ENCODE measurements at places on chromosomes 12 and 14.

DNA sequence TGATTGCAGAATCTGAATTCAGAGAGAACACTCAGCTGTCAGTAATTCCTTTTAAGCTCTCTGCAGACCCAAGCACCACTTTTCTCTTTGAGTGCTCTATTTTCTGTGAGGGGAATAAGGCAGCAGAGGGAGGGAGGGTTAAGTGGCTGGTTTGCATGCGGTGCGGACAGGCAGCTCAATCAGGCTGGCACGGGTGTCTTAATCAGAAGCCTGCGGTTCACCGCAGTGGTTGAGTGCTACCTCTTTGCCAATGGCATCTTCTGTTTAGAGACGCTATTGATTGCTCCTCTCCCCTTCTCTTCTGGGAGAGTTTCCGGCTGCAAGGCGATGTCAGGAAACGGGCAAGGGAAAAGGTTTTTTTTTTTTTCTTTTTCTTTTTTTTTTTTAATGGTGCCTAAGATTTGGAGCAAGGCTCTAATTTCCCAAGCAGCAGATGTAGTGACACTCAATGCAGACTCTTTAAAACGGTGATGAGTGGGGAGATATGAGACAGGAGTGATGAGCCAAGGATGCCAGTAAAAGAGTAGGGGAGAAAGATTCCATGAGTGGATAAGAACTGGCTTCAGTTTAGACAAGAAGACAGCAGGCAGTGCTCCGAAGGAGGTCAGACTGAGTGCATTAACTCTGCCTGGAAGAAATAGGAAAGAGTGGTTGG is 533.7 kb upstream of the SEL1L start:
- DNase-seq, result peak; percentile 71

- no peak for DNase-seq
Measured at GRCh38 chr12:53532021-53532420, 24.7 kb upstream of the NPFF start.

GRCh38 chr14:96584199-96584906 is 82.2 kb downstream of the PAPOLA start:
- peak; percentile 6 for DNase-seq

DNA sequence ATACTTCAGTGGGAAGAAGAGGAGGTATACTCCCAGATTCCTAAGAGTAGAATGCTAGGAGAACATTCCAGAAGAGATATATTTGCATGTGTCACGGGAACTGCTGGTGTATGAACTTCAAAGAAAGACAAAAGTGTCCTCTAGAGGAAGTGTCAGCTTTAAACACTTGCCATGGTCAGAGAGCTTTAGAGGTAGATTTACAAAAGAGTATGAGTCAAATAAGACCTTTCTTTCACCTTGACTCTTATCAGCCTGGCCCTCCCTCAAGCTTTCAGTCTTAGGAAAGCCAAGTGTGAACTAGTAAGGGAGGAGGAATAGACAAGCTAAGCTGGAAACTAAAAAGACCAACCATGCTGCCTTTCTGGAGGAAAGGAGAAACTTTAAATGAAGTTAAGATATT is 34.7 kb downstream of the COX8C start:
- DNase-seq, result no peak

DNA sequence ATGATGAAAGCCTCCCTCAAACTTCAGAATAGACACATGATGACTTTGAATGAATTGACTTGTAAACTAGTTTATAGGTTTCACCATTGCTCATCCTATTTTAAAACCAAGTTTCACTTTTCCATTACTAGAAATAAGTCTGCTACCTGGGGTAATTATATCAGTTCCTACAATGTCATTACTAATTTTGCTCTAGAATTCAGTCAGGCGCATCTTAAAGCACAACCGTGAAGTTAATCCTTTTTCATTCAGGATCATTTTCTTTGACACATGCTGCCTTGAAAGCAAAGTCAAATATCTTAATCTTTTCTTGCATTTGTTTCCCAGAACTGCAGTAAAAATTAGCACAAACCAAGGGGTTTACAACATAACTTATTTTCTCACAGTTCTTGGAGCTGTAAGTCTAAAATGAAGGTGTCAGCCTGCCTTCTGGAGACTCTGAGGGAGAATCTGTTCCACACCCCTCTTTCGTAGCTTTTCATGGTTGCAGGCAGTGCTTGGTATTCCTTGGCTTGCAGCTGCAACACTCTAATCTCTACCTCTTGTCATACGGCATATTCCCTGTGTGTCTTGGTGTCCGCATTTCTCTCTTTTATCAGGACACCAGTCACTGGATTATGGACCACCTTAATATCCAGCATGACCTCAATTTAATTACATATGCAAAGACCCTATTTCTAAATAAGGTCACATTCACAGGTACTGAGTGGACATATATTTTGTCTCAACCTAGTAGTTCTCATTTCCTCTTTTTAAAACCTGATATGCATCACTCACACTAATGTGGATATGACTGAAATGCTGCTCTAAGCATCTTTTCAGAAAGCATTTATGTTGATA is 114.3 kb upstream of the PDZRN4 start:
- no peak for DNase-seq

DNA sequence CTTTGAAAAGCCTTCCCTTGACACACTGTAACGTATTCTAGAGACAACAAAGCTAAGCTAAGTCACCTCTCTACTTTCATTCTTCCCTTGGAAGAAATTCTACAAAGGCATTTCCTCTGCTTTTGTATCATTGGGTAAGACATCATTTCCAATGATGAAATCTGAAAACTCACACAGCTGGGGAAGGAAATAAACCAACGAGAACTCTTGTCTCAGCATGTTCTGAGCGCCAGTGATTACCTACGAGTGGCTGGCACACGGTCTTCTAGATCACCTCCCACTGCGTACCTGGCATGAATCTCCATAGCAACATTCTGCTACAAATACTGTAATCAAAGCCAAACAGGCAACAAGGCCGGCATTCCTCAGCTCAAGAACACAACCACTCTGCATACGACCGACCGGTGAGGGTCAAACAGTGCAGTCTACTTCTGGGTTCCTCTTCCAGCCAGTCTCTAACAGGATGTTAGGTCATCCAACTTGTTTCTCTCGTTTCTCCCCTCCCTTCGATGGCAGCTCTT is 7.6 kb downstream of the VPS37B start:
- peak; percentile 85 for DNase-seq

Data from DMS153 (cell line).